ENCODE measurements at places on chromosomes 5 and 9. TPM values are rescaled to one million over a fixed set of nuclear protein-coding genes. Genes with fewer than 3 reads are reported as not detected.

GRCh38 chr9:121059998-121060636, 10.0 kb upstream of the C5 start:
- H3K4me3 ChIP-seq = no peak overlapping the region
- peak; percentile 58 for DNase-seq
- no peaks in the 10 kb centered on the region for H3K27me3 ChIP-seq
- H3K27ac ChIP-seq = no peak overlapping the region

DNA sequence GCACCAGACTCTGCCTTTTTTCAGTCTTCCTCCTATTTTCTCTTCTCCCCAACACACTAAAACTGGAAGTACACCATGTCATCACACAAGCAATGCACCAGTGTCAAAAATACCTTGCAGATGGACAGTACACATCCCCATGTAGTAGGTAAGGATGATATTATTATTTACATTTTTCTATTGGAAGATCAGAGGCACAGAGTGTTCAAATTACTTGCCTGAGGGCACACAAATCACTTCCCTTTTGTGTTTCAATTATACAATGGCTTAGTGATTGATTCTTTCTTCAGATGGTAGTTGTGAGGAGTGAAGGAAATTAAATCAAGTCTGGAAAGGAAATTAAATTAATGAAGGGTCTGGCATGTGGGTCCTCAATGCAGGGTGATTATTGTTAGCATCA, 39.6 kb downstream of the CTSL start:
- DNase-seq = no peak
- H3K4me3 ChIP-seq = no peak overlapping the region
- no peaks in the 10 kb centered on the region for H3K36me3 ChIP-seq

GRCh38 chr9:1007312-1007711, 30.9 kb downstream of the DMRT3 start:
- H3K4me3 ChIP-seq = no peak overlapping the region
- H3K27ac ChIP-seq = no peak overlapping the region
- no peak for DNase-seq
- no peaks in the 10 kb centered on the region for H3K27me3 ChIP-seq
- H3K36me3 ChIP-seq = no peaks in the 10 kb centered on the region
- no peaks in the 10 kb centered on the region for H3K4me1 ChIP-seq

DNA sequence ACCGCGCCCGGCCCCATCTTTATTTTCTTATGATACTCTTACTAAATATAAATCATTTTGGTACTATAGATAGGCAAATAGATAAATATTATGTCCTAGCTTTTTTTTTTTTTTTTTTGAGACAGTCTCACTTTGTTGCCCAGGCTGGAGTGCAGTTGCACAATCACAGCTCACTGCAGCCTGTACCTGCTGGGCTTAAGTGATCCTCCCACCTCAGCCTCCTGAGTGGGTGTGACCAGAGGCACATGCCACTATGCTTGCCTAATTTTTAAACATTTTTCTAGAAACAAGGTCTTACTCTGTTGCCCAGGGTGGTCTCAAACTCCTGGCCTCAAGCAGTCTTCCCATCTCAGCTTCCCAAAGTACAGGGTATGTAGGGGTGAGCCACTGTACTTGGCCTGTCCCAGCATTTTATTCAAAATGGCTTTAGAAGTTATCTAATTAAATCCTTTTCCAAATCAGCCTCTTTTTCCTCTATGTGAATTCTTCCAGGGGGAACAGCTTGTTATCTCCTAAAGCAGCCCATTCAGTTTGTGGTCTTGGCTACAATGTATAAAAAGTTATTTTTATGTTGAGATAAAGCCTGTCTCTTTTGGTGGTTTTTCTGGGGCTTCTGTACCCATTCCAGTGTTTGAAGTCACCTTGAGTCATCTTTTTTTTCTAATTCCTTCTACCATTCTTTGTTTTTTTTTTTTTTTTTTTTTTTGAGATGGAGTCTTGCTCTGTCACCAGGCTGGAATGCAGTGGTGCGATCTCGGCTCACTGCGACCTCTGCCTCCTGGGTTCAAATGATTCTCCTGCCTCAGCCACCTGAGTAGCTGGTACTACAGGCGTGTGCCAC, 12.1 kb downstream of the MELK start:
- no peak for DNase-seq
- no peak overlapping the region for H3K4me3 ChIP-seq
- no peaks in the 10 kb centered on the region for H3K36me3 ChIP-seq
- H3K27ac ChIP-seq = no peak overlapping the region

GRCh38 chr5:68918306-68918705, 175.5 kb upstream of the SLC30A5 start:
- no peak overlapping the region for H3K27ac ChIP-seq
- no peaks in the 10 kb centered on the region for H3K4me1 ChIP-seq
- no peak for DNase-seq

DNA sequence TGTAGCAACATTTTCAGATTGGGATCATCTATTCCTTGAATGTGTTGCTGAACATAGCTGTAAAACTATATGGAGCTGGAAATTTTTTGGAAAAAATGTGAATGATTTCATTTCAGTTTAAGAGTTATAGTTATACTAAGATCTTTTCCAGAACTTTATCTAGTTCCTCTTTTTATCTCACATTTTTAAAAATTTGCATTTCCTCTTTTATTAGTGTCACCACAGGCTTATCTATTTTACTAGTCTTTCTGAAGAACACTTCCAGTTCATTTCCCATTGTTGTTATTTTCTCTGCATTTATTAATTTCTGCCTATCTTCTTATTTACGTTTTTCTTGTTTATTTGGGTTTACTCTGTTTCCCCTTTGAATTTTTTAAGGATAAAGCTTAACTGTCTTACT, 46.0 kb upstream of the FSTL4 start:
- DNase-seq = no peak
- H3K27me3 ChIP-seq = no peaks in the 10 kb centered on the region
- no peak overlapping the region for H3K4me3 ChIP-seq

DNA sequence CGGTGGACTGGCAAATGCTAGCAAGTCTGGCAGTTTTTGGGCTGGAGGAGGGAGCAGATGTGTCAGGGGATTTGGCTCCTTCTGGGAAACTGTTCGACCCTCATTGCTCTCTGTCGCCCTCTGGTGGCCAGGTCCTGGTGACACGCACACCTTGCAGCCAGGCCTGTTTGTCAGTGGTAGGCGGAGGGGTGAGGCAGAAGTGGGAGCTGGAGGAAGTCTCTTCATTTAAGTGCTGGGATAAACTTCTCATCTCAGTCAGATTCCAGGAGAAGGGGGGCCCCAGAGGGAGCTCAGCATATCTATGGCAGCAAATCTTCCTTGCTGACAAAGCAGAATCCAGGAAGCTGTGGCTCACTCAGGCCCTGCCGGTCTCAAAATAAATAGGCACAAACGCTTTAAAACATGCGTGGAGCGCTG, 326.5 kb downstream of the ZSWIM6 start:
- no peaks in the 10 kb centered on the region for H3K4me1 ChIP-seq
- no peak overlapping the region for H3K27ac ChIP-seq
- H3K36me3 ChIP-seq = no peaks in the 10 kb centered on the region

DNA sequence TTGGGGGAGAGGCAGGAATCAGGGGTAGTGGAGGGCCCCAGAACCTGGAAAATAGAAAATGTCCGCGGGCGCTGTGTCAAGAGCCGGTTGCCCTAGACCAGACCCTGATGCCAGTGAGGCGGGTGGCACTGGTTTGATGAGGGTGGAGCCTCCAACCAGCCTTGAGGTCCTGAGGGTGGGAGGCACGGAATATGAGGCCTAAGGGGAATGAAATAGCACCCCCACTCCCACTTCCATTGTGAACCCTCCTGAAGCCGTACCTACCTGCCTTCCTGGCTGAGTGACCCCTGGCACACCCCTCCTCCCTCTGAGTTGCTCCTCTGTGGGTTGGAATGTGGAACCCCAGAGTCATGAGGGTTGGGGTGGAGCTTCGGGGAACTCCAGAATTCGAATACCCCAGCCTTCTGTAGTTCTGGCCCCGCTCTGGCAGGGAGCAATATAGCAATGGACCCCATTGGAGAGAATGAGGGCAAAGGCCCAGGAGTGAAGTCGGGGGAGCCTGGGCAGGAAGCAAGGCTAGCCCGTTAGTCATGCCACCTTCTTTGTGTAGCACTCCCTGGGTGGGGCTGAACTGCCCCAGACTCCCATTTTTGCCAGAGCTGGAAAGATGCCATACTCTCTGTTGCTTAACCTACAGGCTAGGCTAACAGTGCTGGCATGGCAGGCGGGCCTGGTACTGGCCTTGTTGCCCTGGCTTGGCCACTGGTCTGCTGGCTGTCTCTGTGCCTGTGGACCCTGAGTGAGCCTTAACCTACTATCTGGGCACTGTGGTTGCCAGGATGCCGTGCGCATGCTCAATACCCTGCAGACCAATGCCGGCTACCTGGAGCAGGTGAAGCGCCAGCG, 1.0 kb downstream of the FPGS start:
- H3K36me3 ChIP-seq = peaks cover 22% of the 10 kb centered on the region
- peaks cover 28% of the 10 kb centered on the region for H3K4me1 ChIP-seq
- peak overlapping the region; percentile 73 for H3K4me3 ChIP-seq
- H3K27me3 ChIP-seq = no peaks in the 10 kb centered on the region
- peak overlapping the region; percentile 82 for H3K27ac ChIP-seq

DNA sequence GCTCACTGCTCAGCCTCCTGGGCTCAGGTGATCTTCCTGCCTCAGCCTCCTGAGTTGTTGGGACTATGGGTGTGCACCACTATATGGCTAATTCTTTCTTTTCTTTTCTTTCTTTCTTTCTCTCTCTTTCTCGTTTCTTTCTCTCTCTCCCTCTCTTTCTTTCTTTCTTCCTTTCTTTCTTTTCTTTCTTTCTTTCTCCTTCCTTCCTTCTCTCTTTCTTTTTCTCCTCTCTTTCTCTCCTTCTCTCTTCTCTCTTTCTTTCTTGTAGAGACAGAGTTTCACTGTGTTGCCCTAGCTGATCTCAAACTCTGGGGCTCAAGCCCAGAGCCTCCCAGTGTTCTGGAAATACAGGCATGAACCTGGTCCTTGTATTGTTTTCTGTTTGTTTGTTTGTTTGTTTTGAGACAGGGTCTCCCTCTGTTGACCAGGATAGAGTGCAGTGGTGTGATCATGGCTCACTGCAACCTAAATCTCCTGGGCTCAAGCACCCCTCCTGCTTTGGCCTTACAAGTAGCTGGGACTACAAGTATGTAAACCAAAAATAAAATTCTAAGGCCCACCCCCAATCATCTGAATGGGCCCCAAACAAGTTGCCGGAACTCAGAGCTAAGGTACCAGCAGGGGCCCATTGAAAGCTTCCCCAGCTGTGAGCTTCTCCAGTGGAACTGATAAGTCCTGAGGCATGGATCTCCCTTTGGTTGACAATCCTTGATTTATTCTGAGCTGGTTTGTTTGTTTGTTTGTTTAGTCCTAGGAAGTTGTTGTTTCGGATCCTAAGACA, 11.9 kb upstream of the BTF3 start:
- no peaks in the 10 kb centered on the region for H3K4me1 ChIP-seq
- no peaks in the 10 kb centered on the region for H3K27me3 ChIP-seq
- no peak overlapping the region for H3K27ac ChIP-seq
- H3K36me3 ChIP-seq = no peaks in the 10 kb centered on the region

GRCh38 chr9:89204801-89205200, 26.2 kb upstream of the SHC3 start:
- no peaks in the 10 kb centered on the region for H3K4me1 ChIP-seq
- no peaks in the 10 kb centered on the region for H3K36me3 ChIP-seq
- no peak for DNase-seq
- no peak overlapping the region for H3K27ac ChIP-seq
- H3K4me3 ChIP-seq = no peak overlapping the region

DNA sequence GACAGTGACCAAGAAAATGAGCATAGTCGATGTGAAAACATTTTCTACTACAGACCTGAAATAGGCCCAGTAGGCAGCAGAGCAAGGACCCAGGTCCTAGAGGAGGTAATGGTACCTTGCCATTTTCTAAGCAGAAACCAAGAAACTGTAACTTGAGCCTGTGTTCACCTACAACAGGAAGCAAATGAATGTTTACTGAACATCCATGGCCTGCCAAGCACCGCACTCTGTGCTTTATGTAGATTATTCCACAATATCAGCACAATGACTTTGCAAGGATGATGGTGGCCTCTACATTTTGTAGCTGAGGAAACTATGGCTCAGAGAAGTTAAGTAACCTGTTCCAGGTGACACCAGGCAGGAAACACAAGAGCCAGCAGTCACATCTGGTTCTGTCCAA, 215.3 kb downstream of the SPOCK1 start:
- no peaks in the 10 kb centered on the region for H3K36me3 ChIP-seq
- no peak for DNase-seq
- H3K27me3 ChIP-seq = no peaks in the 10 kb centered on the region
- no peak overlapping the region for H3K4me3 ChIP-seq

GRCh38 chr5:109836280-109836679, 146.6 kb downstream of the MAN2A1 start:
- no peaks in the 10 kb centered on the region for H3K4me1 ChIP-seq
- no peak for DNase-seq
- peaks cover 25% of the 10 kb centered on the region for H3K36me3 ChIP-seq
- H3K27me3 ChIP-seq = no peaks in the 10 kb centered on the region

DNA sequence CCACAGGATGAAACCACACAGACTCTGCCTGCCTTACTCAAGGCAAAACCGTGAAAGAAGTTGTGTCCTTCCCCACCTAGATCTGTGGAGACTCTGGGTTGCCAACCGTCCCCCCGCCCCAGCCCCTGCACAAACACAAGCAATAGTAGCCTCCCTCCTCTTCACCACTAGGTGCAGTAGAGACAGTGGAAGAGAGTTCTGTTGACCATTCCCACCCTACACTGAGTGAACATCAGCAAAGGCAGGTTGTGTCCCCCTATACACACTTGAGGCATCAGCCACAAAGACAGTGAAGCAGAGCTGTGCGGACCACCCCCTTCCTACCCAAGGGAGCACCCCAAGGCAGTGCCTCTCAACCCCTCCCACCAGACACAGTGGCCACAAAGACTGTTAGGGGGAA, 223.7 kb upstream of the NFIL3 start:
- no peaks in the 10 kb centered on the region for H3K36me3 ChIP-seq
- no peak overlapping the region for H3K27ac ChIP-seq
- DNase-seq = no peak
- no peak overlapping the region for H3K4me3 ChIP-seq
- no peaks in the 10 kb centered on the region for H3K27me3 ChIP-seq
- H3K4me1 ChIP-seq = no peaks in the 10 kb centered on the region

DNA sequence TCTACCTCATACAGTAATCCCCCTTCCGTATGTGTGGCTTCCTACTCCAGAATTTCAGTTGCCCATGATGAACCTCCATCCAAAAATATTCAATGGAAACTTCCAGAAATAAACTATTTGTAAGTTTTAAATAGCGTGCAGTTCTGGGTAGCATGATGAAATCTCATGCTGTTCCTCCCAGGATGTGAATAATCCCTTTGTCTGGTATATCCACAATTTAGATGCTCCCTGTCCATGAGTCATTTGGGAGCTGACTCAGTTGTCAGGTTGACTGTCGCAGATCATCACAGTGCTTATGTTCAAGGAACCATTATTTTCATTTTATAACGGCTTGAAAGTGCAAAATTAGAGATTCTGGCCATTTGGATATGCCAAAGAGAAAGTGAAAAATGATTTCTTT, 290.1 kb upstream of the CDH9 start:
- H3K4me1 ChIP-seq = no peaks in the 10 kb centered on the region
- no peak for DNase-seq
- H3K27me3 ChIP-seq = no peaks in the 10 kb centered on the region
- H3K36me3 ChIP-seq = no peaks in the 10 kb centered on the region

The ADAMTS6 gene
- 13.2 TPM for total RNA-seq

The GAPT gene
- total RNA-seq = not detected

The SUSD3 gene
- total RNA-seq = 9.2 TPM

The ARHGEF39 gene
- total RNA-seq = 5.8 TPM

The CYSRT1 gene
- total RNA-seq = 1.9 TPM

The DMRT3 gene
- not detected for total RNA-seq

The IFNA2 gene
- not detected for total RNA-seq

Data from Peyer's patch (tissue), 4 donors.